Fibroblast of skin of scalp (primary cell): ENCODE measurements at places on chromosomes 5 and 9.

DNA sequence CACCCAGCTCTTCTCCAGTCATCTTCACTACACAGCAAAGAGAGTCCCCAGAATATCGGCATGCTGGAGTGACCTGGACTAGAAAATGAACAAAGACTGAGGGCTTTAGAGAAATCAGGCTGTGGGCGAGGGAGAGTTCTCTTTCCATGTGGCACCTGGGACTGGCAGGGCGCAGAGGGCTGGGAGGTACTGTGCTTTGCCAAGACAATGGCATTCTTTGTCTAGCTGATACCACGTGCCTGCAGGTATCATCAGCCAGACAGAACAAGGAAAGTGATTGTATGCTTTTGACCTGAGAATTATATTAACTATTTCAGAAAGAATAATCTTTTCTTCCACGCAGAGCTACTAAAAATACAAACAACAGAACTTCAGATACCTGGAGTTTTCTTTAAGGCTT, 30.5 kb downstream of the DDX31 start:
- DNase-seq, result no peak

DNA sequence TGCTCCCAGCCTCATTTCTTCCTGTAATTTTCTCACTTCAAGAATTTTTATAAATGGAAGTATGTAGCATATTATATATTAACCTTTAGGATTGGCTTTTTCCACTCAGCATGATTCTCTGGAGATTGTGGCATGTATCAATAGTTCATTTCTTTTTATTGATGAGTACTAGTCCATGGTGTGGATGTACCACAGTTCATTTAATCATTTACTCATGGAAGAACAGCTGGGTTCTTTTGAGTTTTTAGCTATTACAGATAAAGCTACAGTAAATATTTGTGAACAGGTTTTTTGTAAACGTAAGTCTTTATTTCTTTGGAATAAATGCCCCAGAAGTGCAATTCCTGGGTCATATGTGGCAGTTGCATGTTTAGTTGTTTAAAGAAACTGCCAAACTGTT, 76.1 kb downstream of the UHRF2 start:
- DNase-seq, result no peak

DNA sequence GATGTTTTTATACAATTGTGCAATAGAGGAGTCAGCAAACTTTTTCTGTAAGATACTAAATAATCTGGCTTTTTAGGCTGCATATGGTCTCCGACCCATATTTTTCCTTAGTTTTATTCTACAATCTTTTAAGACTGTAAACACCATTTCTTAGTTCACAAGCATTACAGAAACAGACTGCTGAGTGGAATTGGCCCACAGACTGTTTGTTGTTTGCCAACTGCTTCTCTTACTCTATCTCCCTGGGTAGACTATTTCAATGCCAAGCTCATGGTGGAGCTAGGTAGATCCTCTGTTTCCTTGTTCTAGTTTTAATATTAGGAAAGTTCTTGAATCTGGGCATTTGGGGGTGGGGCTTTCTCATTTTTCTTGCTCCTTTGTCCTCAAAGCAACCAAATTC, 857.6 kb downstream of the TLE1 start:
- no peak for DNase-seq

GRCh38 chr9:91423785-91424402, at the start of gene NFIL3:
NFIL3 (minus strand) TSS chr9:91423832; CDS start chr9:91410734, 13,098 bp downstream.
- DNase-seq, result peak; percentile 89

DNA sequence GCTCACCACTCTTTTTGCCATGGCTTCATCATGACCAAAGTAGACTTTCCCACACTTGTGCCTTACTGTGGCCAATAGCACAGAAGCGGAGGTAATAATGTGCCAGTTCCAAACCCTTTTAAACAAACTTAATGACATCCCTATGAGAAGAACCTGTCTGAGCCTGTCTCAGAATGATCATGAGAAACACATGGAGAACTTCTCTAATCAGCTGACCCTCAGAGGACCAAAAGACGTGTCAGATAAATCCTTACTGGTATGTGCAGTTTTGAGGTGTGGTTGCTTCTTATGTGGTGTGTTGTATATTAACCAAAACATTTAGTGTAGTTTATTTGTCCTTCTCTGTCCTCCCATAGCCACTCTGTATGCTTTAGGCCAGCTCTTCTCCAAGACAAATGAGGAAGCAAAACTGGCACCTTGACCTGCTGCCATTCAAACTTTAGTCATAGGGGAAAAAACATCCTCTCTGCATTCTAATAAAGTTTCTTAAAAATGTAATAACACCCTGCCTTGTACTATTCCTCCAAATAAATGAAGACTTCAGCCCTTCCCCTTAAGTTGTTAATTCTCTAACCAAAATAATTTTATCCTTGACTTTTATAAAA, 168.9 kb downstream of the MUSK start:
- no peak for DNase-seq
